Effector memory CD4-positive, alpha-beta T cell (primary cell): ENCODE measurements at places on chromosomes 5 and 9.
A peak's percentile ranks its signal among the peaks of the same experiment; 100 is the strongest.

DNA sequence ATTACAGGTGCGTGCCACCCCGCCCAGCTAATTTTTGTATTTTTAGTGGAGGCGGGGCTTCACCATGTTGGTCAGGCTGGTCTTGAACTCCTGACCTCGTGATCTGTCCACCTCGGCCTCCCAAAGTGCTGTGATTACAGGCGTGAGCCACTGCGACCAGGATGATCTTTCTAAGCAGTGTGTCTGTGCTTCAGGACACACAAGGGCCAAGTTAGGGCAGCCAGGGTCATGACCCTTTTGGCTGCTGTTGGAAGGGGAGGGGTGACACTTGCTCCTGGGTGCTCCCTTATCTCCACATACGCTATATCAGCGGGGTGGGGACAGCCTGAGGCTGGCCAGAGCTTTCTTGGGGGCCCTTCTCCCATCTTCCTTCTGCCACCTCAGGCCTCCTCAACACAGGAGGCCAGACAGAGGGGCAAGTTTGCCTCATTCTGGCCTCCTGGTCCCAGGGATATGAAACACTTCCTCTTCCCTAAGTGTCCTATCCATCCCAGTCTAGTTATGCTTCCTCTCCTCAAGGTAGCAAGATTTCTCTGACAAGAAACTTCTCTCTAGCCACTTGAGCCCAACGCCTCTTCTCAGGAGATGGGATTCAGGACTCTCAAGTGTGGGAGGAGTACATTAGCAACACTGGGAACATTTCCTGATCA is 1.9 kb upstream of the ZNF79 start:
- no peak for DNase-seq

- no peak for DNase-seq
Observed at GRCh38 chr5:65359981-65360380, 121.7 kb downstream of the ADAMTS6 start.

DNA sequence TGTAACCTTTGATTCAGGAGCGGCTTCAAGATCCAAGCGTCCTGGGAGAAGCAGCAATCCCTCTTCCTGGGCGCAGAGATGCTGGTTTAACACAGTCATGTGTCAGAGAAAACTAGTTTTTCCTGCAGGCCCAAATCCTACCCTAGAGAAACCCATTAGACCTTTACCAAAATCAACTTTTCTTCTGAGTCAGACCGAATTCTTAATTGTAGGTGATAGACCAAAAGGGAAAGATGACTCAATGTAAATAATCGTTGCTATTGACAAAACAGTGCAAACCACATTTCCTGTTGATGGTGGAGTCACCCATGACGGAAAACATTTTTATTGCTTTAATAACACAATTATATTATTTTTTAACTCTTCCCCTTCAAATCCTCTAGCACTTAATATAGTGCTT is 40.1 kb downstream of the SLC1A1 start:
- DNase-seq: no peak

DNA sequence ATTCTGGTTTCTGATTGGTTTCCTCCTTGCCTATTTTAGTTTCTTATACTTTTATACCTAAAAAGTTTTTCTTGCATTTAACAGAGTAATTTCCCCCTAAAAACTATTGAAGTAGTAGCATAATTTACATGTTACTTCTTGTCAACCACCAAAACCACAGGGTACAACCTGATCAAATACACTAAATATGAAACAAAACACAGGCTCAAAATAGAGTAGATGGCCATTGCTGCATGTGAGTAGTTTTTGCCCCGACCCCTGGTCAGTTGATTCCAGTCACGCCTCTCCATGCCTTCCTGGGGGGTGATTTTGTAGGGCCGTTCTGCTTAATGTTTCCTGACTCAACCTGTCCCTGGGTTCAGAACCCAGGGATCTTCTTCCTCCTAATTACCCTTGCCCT is 101.8 kb downstream of the TLE4 start:
- no peak for DNase-seq

DNA sequence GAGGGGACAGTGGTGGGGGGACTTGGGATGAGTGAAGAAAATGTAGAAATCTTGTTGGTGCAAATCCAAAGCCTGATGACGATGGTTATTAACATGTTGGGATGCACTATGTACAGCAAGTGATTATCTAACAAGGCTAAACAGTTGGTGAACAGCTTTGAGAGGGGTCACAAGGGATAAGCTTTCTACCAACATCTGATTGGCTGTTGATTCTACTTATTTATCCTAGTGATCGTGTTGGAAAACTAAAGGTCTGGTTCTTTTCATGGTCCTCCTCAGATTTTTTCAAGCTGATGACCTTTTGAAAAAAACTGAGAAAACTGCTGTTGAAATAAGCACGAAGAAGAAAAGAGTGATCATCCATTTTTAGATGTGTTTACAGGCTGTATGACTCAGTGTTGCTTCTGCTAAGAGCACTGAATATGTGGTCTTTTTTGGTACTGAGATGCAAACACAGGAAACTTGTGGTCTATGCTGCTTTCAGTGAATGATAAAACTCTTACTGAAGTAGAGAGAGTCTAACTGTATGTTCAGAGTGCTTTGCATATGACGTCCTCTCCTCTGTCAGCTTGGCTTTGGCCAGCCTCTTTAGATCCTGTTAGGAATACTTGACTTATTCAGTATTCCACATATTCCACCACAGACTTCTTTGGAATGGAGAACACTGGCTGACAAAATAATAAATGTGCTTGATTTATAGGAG is 174.8 kb downstream of the SLF1 start:
- DNase-seq: no peak

- DNase-seq: no peak
Observed at GRCh38 chr5:158121678-158122077, 262.7 kb upstream of the CLINT1 start.

- DNase-seq: no peak
Observed at GRCh38 chr9:120453792-120454191, 126.2 kb downstream of the CDK5RAP2 start.

DNA sequence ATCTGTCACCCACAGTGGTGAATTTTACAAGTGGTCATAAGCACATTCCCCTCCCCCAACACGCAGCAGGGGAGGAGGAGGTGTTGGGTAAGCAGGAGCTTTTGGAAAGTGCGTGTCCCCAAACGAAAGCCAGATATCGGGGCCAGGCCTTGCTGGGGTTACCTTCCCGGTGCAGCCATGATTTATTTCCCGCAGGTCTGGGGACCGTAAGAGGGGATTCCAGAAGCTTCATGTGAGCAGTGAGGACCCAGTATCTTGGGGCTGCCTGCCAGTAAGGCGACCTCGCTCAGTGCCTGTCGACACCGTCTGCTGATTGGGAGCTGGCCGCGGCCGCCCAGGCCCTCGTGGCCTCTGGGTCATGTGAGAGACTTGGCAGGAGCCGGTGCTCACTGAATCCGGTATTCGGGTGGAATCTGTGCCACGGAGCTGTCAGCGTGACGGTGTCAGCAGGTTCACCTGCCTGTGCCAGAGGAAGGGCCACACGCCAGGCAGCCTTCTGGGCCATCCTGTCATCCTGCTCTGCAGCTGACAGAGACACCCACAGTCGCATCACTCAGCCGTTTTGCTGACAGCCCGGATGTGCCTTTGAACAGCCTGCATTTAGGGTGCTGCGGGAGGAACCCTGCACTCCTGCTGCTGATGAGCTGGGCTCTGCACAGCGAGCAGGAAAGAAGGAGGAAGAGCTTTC is 37.3 kb downstream of the SEC61B start:
- DNase-seq: no peak

GRCh38 chr5:96785326-96786109 is 22.2 kb downstream of the ERAP1 start:
- no peak for DNase-seq

- DNase-seq: no peak
Observed at GRCh38 chr9:20593105-20593504, 29.2 kb downstream of the MLLT3 start.

- DNase-seq: no peak
Observed at GRCh38 chr5:161312882-161313281, 233.6 kb downstream of the GABRB2 start.

- DNase-seq: no peak
Observed at GRCh38 chr5:133425222-133425621, 187.1 kb downstream of the FSTL4 start.

GRCh38 chr5:151094030-151094851 is 13.4 kb upstream of the TNIP1 start:
- peak; percentile 66 for DNase-seq

DNA sequence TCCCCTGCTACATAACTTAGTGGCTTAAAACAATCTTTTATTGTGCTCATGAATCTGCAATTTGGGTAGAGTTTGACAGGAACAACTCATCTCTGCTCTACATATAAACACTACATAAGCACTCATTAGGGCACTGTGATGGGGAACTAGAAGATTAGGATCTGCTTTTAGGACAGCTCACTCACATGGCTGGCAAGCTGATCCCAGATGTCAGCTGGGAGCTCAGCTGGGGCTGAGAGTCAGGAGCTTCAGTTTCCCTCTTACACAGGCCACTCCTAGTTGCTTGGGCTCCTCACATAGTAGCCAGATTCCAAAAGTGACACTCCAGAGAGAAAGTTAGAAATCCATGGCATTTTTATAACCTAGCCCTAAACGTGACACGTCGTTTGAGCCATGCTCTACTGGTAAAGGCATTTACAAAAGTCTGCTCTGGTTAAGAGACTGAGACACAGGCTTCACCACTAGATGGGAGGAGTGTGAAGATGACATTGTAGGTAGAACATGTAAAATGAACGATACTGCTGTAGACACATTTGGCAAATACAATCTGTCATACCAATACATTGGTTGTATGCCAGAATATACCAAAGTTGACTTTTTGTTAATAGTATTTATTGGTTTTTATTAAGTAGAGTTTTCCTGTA is 23.6 kb downstream of the SCAI start:
- DNase-seq: no peak

- no peak for DNase-seq
Observed at GRCh38 chr5:59474324-59474723, 419.2 kb downstream of the PDE4D start.

DNA sequence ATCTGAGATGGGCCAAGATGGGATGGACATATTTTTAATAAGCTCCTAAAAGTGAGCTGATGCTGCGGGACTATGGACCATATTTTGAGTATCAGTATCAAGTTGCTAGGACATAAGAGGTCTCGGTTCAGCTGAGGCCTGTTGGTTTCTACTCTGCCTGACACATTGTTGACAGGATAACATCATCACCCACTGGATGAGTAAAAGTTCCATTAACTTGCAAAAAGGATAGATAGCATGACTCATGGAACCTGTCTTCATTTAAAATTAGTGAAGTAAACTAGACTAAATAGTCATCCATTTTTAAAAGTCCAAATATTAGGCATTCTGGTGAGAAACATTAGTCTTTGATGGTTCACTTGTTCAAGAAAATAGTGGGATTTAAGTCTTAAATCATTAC is 33.3 kb downstream of the PARP8 start:
- DNase-seq: no peak

GRCh38 chr9:9998491-9999287 is 614.1 kb downstream of the PTPRD start:
- DNase-seq: no peak

GRCh38 chr9:70580606-70581195 is 166.2 kb upstream of the KLF9 start:
- DNase-seq: no peak

DNA sequence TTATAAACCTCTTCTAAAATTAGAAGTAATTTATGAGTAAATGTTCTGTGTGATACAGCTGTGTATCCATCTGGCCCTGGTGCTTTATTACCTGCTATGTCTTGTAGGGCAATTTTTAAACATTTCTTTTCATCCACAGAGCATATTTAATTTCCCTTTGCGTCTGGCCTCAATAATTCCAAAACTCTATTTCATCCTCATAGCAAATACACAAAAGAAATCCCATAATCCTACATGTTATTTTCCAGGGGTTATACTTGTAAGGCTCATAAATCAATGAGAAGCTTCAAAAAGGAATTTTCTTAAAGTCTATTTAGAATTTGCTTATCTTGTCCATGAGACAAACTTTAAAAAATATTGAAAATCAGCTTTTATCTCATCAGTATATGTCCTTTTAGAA is 167.0 kb downstream of the TTC39B start:
- DNase-seq: no peak

DNA sequence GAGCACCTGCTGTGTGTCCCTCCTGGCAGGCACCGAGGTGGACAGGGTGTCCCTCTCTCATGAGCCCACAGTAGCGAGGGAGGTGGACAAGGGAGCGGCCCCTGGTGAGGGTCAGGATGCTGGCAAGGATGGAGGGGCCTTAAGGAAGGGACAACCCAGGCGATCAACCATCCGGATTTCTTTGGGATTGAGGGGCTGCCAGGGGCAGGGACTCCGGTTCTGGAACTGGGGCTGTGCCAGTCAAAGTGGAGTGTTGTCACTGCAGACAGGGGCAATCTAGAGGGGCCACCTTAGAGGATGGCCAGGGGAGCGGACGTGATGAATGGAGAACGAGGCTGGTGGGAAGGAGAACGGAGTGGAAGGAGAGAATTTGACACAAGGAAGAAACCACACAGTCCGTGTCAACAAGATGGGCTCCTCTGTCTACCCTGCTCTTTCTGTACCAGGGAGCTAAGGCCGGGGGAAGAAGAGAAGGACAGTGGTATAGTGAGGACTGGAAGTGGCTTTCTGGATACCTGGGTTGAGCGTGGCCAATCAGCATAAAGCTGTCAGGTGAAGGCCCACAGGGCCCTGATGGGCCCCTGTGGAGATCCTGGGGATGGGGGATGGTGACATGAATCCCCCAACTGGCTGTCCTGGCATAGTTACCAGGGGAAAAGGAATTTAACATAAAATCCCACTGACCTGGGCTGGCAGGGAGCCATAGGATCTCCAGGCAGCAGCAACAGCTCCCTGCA is 4.2 kb upstream of the WDR5 start:
- DNase-seq: no peak

DNA sequence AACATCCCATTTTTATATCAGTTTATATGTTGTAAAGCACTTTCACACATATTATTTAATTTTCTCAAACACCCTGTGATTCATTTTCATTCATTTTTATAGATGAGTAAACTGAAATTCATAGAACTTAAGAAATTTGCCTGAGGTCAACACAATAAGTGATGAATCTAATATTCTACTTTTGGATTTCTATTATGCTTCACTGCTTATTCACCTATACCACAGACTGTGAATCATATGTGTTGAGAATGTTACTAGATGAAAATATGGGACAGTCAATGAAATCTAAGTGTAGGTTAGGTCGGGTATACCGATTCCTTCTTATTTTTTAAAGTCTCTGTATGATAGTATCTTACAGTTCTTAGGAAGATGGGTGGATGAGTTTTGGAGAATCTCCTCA is 24.8 kb downstream of the CDC37L1 start:
- DNase-seq: no peak

DNA sequence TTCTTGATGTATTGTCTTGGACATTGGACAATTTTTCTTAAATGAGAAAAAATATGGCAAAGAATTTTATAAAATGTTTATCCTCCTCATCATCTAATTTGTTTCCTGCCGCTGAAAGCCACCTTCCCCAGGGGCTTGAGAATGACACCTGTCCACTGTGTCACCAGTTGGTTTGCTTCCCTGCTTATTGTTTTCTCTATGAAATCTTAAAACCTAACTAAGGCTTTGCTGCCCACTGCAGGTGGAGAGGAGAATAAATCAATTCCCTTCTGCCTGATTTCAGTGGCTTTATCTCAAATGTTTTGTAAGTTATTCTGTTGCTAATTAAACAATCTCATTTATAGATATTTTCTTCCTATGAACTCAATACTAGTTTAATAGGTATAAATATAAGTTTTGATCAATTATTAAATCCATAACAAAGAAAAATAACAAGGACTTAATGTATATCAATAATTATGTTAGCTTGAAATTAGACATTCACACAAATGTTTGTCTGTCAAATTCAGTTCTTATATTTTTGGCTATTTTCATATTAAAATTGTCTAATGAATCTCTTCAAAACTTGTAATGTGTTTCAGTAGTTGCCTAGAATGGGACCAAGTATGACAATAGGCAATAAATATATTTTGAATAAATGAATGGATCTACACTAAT is 822.5 kb downstream of the PTPRD start:
- DNase-seq: no peak
